ENCODE measurements at places on chromosomes 2 and 18.

DNA sequence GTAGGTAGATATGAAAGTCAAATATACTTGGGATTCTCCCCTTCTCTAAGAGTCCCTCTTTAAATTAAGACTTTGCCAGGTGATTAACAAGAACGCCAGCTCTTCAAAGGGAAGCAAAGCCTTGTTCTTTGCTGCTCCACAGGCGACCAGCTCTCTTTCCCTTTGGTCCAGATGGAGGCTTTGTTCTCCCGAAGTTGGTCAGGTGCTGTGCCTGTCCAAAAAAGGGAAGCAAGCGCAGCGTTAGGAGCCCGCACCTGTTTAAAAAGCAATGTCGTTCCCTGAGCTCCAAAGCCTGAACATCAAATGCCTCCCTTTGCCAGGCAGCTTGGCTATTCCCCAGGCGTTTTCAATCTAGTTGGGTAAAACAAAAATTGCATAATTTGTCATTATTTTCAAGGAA, 1913.1 kb upstream of the PIK3C3 start:
- DNase-seq: no peak

DNA sequence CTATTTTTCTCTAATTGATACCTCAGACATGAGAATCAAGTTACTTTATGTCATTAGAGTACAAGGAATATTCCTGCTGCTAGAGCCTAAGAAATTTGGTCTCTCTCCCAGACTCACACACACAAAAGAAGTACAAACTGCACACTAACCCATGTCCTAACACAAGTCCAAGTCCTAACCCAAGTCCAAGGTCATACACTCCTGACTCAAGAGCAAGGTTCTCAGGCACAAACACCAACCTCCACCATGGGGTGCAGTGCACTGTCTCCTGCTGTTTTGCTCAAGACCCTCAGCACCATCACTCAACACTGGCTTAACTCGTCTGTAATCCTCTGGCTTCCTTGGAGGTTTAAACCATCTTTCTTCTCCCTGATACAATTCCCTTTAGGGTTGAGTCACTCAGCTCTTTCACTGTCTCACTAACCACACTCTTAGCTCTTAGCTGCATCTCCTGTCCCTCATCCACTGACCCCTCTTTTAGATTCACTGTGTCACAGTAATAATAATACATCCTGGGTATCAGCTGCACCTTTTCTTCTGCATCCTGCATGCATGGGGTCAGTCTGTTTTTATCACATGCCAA, 129.8 kb downstream of the BCL2L11 start:
- no peak for DNase-seq

GRCh38 chr2:12918835-12919445, 202.2 kb downstream of the TRIB2 start:
- no peak for DNase-seq

DNA sequence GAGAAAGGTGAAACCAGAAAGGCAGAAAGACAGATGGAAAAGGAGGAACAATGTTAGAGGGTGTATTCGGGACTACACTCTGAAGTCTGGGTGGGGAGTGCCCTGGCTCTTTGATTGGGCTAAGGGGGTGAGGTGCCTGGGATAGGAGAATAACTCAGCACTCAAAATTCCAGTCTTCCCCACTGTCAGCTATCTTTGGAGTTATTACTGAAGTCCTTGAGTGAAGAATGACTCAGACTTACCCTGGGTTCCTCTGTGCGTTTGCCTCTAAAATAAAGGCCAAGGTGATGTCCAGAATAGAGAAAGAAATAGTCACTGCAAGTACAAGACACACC, 151.8 kb upstream of the SERPINE2 start:
- no peak for DNase-seq

- DNase-seq: no peak
These were observed 4.2 kb upstream of the PAX8 start for GRCh38 chr2:113282747-113283533.

DNA sequence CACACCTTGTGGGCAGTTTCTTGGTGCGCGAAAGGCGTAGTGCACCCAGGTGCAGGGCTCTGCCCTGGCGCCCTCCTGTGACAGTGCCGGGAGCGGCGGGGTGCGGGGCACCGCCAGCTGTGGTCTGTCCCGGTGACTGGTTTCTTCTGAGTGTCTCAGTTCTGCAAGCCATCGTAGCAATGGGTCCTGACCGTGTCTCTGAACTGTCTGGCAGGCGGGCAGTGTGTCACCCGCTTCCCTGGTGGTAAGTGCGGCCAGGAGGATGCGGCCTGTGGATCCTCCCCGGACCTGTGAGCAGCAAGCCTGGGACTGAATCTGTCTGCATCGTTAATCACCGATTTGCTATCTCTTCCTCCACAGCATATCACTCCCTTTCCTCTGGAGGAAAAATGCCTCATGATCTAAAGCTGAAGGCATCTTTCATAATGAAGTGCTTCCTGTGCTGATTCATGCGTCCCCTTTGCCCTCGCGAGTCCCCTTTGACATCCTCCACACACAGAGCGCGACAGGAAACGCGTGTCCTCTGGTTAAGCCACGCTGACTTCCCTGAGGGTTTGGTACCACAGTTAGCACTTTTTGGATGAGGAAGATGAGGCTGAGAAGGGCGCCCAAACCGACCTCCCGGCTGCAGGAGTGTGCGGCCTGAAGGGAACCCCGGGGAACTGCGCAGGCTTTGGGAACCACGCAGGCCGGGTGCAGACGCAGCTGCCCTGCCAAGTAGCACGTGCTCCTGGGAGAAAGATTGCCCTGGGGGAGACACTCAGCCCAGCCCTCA, 416.0 kb upstream of the HS6ST1 start:
- DNase-seq: no peak

DNA sequence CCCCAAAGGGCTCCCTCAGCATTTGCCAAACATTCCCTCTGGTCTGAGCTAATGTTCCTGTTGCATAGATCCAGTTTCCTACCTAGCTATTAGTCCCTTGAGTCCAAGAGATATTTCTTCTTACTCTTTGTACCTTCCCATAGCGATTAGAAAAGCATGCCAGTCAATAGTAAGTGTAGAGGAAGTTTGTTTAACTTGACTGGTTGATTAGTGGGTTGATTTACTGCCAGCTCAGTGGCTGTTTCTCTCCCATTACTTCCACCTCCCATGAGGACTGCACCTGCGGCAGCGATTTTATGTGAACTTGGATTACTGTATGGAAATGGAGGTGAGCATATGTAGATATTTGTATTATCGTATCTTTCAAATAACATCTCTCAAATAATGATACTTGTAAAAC, 1748.4 kb upstream of the CELF4 start:
- DNase-seq: no peak

DNA sequence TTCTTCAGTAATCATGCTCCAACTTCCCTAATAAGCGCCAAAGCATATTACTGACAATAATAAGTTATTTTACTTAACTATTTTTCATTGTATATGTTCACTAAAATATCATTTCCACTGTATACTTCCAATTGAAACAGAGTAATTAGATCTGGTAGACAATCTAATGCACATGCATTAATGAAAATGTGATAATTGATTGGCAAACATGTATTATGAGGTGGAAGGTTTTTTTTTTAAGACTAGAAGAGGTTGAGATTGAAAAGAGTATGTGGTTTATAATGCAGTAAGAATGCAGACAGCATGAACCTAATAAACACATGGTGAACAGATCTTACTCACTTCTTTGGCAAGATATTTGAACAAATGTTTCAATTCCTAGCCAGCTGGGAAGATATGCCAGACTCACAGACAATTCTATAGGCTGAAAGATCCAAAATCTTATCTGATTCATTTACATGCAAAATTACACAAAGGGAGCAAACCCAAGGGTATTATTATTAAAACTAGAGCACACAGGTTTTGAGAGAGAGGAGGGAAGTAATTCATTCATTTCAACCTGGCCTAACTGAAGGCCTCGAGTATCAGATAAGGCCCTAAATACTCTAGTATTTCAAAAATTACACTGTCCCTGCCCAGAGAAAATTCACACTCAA, 2.8 kb downstream of the NCKAP1 start:
- DNase-seq: no peak

GRCh38 chr2:59588286-59588685, 965.2 kb downstream of the BCL11A start:
- DNase-seq: no peak

DNA sequence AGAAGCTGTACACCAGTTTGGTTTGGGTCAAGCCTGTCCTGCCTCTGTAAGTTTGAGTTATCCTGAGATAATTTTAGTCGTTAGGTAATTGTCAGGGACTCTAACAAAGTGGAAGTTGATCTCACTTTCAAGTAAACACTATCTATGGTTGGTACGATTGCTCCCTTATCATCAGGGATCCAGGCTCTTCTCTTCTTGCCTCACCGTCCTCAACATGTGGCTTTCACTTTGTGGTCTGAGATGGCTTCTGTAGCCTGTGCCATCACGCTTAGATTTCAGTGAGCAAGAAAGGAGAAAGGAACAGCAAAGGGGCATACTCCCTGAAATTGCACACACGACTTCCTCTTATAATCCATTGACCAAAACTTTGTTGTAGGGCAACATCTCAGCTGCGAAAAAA, 115.6 kb downstream of the CTAGE1 start:
- DNase-seq: no peak

GRCh38 chr2:168200930-168201583, 46.3 kb downstream of the STK39 start:
- no peak for DNase-seq

DNA sequence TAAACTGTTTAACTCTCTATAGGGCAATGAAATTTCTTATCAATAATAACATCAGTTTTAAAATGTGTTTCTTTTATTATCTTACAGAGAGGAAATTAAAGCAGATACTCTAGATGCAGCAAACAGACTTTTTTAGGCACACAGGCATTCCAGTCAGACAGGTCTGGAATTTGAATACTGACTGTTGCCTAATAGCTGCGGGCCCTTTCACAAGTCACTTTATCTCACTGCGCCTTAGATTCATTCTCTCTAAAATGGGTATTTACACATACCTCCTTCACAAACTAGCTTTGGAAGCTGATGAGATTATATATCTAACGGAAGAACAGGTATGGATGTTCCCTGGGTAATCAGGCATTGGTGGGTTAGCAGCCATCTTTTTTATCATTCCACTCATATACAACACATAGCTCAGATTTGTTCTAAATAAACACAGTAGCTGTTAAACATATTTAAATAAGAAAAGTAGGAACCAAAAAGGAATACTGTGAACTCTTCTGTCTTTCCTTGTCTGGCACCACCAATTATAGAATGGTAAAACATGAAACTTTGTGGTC, 104.2 kb downstream of the LRP2 start:
- DNase-seq: no peak

GRCh38 chr18:35998967-35999366, 26.5 kb downstream of the RMP24 start:
- no peak for DNase-seq

DNA sequence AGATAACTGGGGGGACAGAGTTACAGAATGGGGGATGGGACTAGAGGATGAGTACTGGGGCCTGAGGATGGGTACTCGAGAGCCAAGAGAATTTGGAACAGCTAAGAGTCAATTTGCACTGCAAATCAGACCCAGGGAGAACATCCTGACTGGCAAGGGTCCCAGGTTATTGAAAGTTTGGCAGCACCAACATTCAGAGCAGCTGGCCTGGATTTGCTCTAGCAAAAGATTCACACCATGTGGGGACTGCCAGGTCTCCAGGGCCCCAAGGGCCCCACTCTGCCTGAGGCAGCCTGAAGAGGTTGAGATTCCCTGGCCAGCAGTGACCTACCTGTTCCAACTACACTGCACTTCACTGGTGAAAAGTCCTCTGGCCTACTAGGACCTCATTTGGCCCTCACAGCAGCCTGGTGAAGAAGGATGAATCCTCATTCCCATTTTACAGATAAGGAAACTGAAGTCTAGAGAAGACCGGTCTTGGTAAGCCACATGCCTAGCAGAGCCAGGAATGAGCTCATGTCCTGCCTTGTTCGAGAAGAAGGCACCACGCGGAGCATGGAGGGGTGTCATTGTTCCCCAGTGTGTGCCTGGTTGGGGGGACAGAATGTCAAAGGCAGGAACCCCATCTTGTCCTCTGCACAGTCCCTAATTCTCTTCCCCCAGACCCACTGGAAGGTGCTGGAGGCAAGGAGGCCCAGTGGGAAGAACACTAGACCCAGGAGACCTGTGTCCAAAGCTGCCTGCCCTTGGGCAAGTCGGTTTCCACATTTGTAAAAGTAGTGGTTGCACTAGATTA, 258.6 kb downstream of the TNS1 start:
- DNase-seq: no peak

- DNase-seq: no peak
These were observed 6.4 kb upstream of the BOK start for GRCh38 chr2:241551998-241552737.

GRCh38 chr2:96860065-96861029, 2.5 kb upstream of the ANKRD39 start:
- peak; percentile 72 for DNase-seq

- no peak for DNase-seq
These were observed 116.2 kb downstream of the TANC1 start for GRCh38 chr2:159084384-159085370.

- no peak for DNase-seq
These were observed 195.0 kb downstream of the LOXHD1 start for GRCh38 chr18:46461993-46462392.

GRCh38 chr18:35641916-35642315, 60.4 kb downstream of the GALNT1 start:
- no peak for DNase-seq

GRCh38 chr2:178110681-178111080, 1.6 kb upstream of the RBM45 start:
- DNase-seq: no peak

- DNase-seq: no peak
These were observed 19.0 kb downstream of the TWSG1 start for GRCh38 chr18:9353596-9353995.

GRCh38 chr2:96470636-96471035, 34.5 kb downstream of the NEURL3 start:
- peak; percentile 87 for DNase-seq

- DNase-seq: no peak
These were observed 14.1 kb downstream of the ORC4 start for GRCh38 chr2:148006249-148007007.

GRCh38 chr2:136288249-136288648, 170.3 kb upstream of the CXCR4 start:
- no peak for DNase-seq

DNA sequence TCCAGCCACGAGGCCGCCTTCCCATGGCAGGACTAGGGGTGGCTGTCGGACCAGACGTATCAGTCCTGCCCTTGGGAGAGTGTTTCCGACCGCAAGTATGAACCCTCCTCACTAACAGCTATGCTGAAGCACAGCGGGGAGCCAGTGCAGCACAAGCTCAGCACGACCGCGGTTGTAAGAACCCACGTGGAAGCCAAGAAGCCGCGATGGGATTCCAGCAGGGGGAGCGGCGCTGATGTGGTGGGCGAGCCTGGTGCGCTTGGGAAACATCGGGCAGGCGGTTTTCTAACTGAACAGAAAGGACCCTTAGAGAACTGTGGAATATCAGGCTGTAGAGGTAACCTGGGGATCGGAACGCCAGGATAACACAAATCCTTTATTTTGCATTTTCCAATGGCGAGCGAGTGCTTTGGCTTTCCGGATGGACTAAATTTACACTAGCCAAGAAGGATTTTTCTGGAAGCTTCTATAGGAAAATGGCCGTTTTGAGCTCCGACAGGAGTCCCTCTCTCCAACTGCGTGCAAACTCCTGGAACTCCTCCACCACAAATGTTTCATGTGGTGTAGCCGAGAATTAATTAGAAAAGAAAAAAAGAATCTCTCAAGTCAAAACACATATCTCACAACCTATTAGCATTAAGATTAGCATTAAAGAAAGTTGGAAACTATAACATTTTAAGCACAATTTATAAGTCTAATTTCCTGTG, 132.0 kb upstream of the MYCN start:
- no peak for DNase-seq
